ENCODE measurements at places on chromosomes 1 and 21.
A peak's percentile ranks its signal among the peaks of the same experiment; 100 is the strongest.

GRCh38 chr1:242205622-242206489, 207.0 kb upstream of the MAP1LC3C start:
- DNase-seq, result no peak

DNA sequence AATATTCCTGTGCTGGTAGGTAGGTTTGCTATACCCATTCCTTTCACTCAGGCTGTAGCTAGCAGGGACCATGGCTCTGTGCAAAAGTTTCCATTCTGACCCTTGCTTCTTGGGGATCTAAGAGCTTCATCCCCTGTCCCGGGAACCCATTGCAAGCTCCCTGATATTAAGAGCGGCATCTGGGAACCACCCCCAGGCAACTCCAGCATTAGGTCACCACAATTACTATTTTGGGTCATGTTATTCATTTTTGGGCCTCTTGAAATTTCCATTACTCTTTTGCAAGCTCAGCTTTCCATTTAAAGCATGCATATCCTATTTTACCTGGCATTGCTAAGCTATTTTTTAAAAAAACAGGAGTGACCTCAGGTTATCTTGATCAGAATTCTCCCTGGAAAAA, 22.1 kb upstream of the ACTRT2 start:
- DNase-seq, result no peak

DNA sequence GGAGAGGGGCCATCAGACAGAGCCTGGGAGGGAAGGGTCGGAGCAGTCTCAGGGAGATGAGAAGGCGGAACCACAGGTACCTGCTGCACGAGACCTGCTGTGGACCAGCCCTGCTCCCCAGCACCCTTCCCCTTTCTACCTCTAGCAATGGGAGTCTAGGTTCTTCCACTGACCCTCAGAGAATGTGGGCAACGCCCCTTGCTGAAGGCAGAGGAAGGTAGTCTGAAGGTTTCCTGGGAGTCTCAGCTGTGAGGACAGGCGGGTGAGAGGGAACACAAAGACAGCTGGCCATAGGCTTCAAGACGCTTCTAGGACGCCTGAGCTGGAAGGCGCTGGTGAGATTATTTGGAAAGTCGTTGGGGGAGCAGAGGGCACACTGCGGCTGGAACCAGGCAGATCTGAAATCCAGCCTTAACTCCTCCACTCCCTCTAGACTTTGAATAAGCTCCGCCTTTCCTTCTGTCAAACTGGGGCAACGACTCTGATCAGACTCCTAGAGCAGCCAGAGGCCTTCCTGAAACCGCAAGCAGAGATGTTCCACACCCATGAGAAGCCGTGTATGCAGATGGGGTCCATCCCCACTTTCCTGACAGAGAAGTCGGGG, 18.1 kb downstream of the SLC45A3 start:
- no peak for DNase-seq

DNA sequence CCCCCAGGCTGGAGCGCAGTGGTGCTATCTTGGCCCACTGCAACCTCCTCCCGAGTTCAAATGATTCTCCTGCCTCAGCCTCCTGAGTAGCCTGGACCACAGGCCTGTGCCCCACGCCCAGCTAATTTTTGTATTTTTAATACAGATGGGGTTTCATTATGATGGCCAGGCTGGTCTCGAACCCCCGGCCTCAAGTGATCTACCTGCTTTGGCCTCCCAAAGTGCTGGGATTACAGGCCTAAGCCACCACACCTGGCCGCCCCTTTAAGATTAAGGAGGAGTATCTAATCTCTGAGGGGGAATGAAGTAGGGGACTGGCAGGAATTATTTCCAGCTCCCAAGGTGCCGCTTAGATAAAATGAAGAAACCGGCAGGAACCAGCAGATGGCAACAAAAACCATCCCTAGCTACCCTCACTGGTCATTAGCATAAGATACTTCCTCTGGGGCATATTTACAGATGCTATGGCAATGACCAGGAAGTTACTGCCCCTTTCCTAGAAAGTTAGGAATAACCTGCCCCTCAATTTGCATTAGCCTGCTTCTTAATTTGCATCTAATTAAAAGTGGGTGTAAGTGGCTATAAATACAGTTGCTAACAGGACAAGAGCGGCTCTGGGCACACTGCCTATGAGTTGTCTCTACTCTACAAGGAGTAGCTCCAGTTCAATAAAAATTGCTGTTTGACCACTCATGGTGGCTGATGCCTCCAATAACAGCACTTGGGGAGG, 7.1 kb upstream of the NSUN4 start:
- peak; percentile 46 for DNase-seq

DNA sequence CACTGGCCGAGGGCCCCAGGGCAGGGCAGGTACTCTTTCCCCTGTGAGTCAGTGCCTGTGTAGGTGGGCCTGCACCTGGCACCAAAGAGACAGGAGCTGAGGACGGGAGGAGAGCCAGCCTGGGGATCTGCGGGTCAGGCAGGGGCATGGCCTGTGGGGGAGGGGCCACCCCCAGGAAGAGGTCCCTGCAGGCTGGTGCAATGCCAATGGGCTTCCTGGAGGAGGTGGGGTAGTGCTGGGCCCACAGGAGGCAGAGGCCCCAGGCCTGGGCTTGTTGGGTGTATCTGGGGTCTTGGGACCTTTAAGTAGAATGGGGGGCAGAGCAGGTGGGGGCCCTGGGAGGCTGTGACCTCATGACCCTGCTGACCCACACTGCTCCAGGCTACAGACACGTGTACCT, 23.2 kb downstream of the PLCH2 start:
- DNase-seq, result no peak

GRCh38 chr1:99677416-99677815, 31.5 kb downstream of the PALMD start:
- DNase-seq, result no peak

DNA sequence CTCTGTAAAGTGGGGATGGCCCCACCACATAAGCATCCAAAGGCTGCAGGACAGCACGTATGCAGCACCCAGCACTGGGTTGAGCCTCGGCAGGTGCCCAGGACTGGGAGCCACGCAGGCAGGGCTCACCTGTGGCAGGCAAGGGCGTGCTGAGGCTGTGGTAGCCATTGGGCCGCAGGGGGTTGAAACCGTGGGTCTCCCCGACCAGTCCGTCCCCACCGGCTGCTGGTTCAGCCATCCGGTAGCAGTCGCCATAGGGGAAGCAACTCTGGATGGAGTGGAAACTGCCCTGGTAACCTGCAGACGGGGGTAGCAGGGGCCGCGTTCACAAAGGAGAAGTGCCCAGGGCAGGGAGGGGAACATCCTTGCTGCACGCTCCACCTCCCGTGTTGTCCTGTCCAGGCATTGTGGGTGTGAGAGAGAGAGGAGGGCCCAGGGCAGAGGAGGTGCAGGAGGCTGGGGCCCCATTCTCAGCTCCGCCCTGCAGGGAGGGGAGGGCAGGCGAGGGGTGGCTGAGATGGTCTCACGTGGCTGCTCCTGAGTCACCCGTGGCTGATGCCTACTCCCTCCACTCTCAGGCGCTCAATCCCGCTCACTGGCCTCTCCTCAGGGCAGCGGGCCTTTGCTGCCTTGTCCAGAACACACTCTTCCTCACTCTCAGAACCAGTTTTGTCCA, 49.9 kb downstream of the DMRTB1 start:
- no peak for DNase-seq

DNA sequence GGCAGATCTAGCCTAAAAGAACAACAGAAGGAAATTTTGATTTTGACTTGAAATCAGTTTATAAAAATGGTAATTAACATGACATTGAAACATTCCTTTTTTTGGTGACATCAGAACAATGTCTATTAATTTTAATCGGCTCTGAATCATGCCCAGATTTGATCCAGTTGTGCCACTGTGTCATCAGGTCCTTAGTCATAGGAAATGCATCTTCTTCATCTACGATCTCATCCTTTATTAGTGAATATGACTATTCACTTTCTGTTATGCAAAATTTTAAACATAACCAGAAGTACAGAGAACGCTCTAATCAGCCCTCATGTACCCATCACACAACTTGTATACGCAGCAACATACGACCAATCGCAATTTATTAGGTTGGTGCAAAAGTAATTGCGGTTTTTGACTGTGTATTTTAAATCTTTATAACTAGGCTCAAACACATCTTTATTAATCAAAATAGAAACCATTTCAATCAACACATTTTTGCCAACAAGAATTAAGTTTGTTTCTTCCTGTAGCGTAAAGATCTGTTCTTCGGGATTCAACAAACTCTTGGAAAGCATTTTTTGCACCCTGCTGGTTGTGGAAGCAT, 40.3 kb upstream of the TLR5 start:
- DNase-seq, result no peak

DNA sequence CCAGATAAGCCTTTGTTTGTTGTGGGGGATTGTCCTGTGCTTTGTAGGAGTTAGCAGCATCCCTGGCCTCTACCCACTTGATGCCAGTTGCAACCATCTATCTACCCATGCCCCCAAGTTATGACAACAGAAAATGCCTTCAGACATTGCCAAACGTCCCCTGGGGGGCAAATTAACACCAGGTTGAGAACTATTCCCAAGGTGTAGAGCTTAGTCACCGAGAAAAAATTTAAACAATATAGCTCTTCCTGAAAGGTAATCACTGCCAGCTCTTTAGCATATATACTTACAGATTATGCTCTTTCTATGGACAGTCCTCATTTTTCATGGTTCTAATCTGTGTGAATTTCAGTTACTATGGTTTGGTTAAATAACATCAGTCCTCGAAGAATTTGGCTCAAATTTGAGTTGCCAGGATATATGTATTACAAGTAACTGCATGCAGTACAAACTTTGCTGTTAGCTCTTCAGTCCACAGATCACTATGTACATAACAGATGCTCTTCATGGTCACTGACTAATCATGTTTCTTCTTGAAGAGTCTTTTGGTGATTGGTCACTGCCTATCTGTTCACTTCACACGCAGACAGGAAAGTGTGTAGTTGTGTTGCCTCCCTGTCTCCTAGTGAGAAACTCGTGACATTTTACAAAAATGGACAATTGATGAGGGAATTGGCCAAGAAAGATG, 25.2 kb downstream of the MAPKAPK2 start:
- DNase-seq, result no peak

DNA sequence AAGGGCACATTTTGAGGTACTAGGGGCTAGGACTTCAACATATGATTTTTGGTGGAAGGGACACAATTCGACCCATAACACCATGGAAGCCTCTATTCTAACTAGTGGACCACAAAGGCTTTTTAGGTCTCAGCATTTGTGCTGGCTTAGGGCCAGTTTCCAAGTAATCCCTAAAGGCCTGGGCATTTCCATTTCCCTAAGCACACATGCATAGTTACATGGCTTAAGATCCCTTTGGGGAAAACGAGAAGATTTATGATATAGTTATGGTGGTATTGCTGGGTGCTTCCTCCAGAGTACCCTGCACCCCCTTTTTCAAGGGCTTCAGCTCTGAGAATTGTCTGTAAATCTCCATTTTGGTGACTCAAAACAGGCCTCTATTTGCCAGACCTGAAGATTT, 28.2 kb upstream of the TMEM54 start:
- no peak for DNase-seq

Measured in dermis blood vessel endothelial cell (primary cell).